Fibroblast of skin of left quadriceps (primary cell): ENCODE measurements at places on chromosomes 1 and 21.

GRCh38 chr1:8987881-8988617 lies 38.2 kb downstream of the SLC2A7 start:
- no peak for DNase-seq

DNA sequence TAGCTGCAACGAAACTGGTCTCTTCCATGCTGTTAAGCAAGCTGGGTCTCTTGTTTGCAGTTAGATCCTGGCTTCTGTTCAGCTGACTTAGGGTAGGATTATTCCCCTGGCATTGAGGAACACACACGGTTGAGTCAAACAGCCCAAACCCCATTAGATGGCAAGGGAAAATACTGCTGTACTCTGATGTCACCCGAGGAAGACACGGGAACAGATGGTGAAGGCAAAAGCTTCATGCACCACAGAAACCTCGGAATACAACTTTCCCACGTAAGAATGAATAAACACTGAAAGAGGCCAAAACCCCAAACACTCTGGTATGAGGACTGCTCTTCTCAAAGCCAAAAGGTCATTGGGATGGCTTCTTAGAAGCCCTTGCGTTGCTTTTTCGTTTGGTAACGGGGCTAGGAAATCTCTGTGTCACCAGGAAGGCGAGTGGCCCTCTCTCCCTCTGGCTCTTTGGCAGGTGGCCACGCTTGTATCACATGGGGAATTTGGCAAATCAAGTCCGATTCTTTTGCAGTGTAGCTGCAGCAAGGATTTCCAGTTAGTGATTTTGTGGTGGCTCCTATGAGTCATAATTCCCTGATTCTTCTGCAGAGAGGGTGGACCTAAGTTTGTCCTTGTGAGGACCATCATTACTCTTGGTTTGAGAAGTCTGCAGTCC lies 16.7 kb upstream of the LYST start:
- DNase-seq = peak; percentile 81

DNA sequence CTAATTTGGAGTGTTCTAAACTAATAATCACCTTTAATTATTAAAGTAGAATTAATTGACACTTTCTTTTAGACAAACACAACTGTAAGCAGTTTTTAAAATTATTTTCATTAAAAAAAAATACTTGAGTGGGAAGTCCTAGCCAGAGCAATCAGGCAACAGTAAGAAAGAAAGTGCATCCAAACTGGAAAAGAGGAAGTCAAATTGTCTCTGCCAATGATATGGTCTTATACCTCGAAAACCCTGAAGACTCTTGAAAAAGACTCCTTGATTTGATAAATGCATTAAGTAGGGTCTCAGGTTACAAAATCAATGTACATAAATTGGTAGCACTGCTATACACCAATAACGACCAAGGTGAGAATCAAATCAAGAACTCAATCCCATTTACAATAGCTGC lies 83.0 kb upstream of the GADD45A start:
- DNase-seq = no peak

DNA sequence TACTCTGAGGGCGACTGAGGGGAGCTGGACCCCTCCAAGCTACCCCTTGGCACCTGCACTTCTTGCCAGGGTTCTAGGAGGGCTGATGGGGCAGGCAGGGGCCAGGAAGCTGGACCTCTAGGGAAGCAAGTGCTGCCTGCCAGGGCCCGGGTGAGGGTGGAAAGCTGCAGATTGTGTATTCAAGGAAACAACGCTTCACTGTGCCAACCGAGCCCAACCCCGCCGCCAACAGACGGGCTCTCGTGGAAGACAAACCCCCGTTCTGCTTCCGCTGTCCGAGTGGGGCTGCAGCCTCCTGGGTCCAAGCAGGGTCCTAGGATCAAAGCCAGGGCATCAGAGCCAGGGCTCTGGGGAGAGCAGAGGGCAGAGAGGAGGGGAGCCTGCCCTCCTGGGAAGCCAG lies 3.2 kb downstream of the EFHD2 start:
- no peak for DNase-seq
